ENCODE measurements at places on chromosomes 7 and 10.

GRCh38 chr10:14172336-14172950 is 158.3 kb downstream of the FRMD4A start:
- no peak for DNase-seq

- DNase-seq = no peak
These were observed 326.5 kb upstream of the AOAH start for GRCh38 chr7:37050801-37051200.

DNA sequence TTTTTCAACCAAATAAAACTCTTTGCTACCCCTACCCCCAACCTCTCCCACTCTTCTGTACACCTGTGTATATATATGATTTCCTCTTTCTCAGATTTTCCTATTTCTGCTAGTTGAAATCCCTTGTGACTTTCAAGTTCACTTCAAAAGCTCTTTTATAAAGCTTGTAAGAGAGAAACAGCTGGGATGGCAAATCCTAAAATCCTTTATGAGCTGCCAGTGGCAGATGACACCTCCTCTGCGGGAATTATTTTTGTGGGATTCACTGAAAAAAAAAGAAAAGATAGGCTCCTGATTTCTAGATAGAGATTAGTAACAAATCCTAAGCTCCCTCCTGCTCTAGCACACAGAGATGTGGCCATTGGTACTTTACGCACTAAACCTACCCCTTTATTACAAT is 92.9 kb downstream of the AHR start:
- no peak for DNase-seq

DNA sequence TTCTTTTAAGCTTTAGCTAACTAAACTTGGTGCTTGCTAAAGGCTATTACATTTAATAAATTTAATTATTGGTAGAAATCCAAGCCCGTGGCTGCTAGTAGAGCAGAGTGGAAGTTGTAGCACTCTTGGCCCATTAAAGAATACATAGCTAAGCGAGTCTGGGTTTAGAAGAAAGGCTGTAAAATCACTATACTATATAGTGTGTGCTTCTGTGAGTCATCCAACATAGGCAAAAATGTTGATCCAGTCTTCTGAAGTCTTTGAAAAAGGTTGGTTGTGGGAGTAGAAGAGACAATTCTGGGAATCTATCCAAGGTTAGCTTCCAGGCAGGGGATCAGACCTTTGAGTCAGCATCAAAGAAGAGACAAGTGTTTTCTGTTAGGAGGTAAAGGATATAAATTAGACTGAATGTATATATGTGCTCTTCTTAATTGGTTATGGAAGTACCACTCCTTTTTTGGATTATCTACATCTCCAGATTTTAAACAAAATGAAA is 664.2 kb downstream of the NXPH1 start:
- no peak for DNase-seq

DNA sequence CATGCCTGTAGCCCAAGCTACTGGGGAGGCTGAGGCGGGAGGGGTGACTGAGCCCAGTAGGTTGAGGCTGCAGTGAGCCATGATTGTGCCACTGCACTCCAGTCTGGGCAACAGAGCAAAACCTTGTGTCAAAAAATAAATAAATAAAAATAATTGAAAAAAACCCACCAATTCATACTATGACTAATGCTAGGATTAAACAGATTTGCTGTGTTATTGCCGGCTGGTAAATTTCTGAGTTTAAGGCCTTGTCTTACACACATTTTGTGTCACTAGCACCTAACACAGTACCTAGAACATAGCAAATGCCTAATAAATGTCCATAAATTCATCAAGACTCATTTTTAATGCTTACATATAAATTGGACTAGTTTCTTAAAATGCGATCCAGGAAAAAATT is 8.7 kb downstream of the ESYT2 start:
- DNase-seq = no peak

- DNase-seq = no peak
These were observed 12.3 kb downstream of the THNSL1 start for GRCh38 chr10:25028711-25029110.

DNA sequence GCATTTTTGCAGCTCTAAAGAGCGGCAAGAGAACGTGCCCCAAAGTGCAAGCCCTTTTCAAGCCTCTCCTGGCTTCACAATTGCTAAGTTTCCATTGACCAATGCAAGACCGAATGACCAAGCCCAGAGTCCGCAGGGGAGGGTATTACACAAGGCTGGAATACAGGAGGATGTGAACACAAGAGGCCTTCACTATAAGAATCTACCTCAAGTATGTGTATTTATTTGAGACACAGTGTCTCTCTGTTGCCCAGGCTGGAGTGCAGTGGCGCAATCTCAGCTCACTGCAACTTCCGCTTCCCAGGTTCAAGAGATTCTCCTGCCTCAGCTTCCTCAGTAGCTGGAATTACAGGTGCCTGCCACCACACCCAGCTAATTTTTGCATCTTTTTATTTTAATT is 22.2 kb upstream of the TPST1 start:
- no peak for DNase-seq

DNA sequence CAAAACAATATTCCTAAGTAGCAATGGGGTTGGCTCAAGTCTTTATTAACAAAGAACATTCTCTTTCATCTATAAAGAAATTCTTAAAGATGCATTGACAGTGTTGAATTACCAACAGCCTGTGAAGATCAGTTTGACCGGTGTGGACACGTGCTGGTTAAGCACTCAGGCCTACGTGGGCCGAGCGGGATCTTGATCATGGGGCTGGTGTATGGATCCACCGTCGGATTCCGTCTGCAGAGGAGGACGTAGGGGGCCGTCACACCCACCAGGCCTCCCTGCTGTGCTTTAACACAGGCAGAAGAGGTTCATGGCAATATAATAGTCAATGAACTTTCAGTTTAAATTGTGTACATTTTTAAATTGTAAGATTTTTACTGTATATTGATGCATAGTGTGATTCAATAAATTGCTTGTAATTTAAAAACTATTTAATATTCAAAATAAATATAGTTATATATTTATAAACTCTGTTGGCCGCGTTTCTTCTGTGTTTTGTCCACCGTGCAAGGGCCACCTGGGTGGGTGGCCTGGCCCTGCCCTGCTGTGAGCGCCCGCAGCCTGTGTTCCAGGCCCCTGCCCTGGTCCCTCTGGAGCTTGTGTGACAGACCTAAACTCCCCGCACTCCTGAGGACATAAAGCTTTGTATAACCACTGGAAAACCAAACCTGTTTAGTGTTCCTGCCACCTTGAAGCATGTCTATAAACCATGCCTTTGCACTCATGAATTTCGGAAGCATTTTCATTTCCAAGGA is 1.9 kb upstream of the BHLHA15 start:
- no peak for DNase-seq

- no peak for DNase-seq
These were observed 336.0 kb downstream of the ADARB2 start for GRCh38 chr10:1401071-1401965.

- no peak for DNase-seq
These were observed 18.3 kb upstream of the RHEB start for GRCh38 chr7:151537818-151538561.

- DNase-seq = no peak
These were observed 326.3 kb downstream of the DNAJB6 start for GRCh38 chr7:157662981-157663716.

GRCh38 chr7:70354409-70355169 is 756.3 kb downstream of the AUTS2 start:
- no peak for DNase-seq

DNA sequence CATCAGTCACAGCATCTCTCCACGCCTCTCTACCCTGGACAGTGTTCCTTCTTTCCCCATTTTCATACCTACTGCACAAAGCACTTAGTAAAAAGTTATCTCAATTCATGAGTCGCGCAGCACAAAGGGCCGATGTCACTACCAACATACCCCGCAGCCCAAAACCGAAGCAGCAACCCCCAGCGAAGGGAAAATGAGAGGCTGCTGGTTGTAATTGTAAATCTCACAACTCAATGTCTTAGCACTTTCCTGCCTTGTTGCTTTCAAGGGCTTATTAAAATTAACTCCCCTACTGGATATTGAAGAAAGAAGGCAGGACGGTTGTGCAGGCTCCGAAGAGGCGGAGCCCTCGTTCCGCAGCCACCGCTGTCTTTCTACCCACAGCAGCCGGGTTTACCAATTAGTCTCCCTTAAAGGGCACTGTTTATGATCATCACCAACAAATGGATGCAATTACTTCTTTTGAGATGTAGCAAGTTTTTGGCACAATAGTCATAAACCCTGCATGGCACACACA is 6.5 kb downstream of the DIP2C start:
- DNase-seq = no peak

- DNase-seq = no peak
These were observed 85.2 kb upstream of the EGFR start for GRCh38 chr7:54933643-54934042.

DNA sequence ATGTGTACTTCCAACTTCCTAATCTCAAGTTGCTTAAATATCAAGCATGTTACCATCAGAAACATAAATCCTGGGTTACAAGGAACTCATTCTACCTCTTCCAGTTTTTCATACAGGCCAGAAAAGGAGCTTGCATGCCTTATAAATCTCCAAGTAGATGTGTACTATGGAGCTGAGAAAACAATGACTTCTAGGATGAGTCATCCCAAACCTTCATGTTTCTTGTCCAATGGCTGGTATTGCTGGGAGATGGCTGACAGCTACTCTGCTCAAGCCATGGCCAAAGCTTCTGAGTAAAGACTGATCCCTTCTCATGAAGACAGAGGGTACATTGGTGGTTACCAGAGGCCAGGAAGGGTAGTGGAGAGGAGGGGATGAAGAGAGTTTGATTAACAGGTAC is 8.6 kb downstream of the RAPGEF5 start:
- DNase-seq = no peak

GRCh38 chr10:52438119-52438518 is 124.0 kb downstream of the DKK1 start:
- no peak for DNase-seq

DNA sequence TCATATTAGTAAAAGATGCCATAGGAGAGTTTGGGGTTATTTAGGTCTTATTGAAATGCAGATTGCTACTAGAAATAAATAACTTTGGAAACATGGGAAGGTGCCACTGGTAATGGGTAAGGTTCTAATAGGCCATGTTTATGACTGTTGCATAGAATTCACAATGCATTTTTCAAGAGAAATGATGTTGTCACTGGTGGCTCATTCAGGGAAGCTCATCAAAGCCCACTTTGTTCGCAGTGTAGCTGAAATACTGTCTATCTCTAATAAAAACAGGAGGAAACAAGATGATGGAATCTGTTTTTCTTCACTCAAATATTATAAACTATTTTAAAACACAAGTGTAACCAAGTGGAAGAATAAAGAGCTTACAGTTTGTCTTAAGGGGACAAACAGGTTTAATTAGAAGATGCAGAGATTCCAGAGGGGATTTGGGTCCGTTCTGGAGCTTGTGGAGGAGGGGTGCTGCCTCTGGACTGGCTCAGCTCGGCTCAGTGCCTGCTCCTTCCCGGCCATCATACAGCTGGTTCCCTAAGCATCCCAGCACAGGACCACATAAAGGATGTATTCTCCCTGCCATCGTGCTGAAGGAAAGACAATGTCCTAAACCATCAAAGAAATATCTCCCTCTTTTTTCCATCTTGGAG is 20.4 kb downstream of the OPALIN start:
- DNase-seq = no peak

- no peak for DNase-seq
These were observed 14.7 kb upstream of the SAMD8 start for GRCh38 chr10:75096749-75097148.

DNA sequence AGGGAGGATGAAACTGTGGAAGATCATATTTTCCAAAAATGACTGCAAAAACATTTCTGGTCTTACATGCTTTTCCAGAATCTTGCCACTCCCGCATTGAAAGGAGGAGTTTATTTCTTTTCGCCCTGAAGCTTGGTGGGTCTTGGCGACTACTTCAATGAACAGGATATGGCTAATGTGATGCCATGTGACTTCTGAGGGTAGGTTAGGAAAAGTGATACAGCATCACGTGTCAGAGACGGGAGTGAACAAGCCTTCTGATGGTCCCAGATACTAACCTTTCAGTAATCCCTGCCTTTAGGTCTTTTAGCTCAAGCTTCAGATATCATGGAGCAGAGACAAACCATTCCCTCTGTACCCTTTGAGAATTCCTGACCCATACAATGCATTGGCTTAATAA is 192.2 kb upstream of the HPS1 start:
- no peak for DNase-seq

DNA sequence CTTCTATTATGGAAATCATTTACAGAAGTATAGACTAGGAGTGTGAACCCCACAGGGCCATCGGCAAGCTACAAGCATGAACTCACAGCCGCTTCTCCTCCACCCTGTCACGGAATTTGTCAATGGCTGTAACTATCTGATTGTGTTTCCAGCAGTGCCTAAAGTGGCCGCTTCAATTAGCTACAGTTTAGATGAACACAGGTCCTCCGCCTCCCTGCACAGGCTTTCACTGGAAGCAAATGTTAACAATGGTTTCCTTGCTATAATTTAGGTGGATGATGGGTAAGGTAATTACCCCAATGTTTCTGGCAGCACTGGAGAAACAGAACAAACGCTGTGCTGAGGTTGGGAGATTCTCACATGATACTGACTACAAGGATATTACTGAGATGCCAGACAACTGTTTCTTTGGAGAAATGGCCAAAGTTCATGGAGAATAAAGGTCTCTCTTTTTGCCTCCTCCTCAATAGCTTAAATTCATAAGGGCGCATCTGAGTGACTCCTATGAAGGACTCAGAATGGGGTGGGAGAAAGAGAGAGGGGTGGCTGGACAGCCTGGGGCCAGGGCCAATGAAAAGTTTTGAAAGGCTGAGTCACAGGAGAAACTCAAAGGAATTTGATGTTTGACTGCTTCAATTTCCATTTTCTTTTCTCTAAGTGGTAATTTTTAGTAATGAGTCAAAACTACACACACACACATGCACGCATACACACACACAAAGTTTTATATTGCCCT is 78.9 kb downstream of the SVIL start:
- DNase-seq = no peak

GRCh38 chr10:81820418-81820817 is 54.6 kb upstream of the NRG3 start:
- DNase-seq = no peak

DNA sequence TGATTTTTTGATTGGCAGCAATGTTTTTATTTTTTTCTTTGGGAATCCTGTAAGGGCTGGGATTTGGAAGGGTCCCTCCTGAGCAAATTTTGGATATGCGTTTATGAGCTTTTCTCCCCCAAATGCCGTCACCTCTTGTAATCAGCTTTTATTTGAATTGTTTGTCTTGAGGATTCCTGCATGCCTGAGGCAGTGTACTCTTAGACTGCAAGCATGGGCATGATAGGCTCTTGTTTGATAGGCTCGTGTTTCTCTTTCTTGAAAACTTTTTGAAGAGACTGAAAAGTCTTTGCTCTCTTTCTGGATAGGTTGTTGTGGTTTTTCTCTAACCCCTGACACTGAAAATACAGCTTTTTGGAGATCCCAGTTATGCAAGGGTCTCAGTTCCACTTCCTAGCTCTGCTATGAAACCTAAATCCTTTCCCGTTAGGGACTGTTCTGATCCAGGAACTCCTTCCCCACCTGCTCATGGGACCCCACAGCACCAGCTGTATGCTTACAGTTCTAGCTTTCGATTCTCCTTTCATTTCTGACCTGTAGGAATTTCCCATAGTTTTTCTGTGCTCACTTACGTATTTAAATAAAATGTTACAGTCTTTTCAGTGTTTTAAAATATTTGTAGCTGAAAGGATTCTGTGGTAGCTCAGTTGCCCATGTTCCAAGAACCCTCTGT is 17.2 kb downstream of the TSPAN13 start:
- no peak for DNase-seq

GRCh38 chr10:110005719-110006118 is 2.1 kb upstream of the ADD3 start:
- no peak for DNase-seq

- DNase-seq = no peak
These were observed 9.7 kb upstream of the MACC1 start for GRCh38 chr7:20226860-20227259.

GRCh38 chr10:124520558-124521428 is 59.2 kb downstream of the LHPP start:
- no peak for DNase-seq
